Prostate gland (tissue), 2 donors: ENCODE measurements at places on chromosomes 1 and 21.

DNA sequence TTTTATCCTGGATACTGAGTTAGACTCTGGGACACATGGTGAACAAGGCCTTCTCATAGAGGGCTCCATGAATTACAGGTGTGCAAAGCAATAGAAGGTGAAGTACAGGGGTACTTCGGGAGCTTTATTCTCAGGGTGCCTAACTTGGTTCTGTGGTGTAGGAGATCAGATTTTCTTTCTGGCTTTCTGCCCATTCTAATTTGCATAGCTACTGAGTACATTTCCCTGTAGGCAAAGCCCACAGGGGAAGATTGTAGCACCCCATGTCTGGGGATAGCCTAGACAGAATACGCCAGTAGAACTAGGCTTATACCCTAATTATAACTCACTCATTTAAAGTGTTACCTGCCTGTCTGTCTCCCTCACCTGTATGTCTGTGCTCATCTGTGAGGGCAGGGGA is 49.7 kb downstream of the PGM1 start:
- no peak for DNase-seq

DNA sequence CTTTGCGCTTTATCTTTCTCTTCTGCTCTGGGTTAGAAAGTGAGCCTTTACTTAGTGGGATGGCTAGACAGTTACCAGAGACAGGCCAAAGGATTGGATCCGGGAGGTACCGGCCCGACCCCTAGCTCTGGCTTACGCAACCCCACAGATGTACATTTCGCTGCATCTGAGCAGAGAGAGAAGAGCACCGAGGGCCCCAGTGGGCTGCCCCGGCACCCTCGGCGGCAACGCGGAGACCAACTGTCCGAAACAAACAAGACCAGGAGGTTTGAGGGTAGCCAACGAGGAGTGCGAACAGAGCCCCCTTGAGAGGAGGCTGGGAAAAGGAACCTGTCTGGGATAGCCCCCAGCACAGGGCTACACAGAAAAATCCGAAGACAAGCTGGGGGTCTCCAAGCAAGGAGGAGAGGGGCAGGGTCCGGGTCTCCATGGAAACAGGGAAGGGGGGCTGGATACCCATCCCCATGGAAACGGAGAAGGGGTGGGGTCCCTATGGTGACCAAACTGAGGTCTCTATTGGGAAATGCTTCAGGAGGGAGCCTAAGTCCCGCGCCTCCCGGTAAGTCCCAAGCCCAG is 373 bp downstream of the MTF1 start:
- no peak for DNase-seq

- DNase-seq = no peak
Observed at GRCh38 chr1:58064166-58064565, 482.4 kb downstream of the OMA1 start.

GRCh38 chr1:200198236-200198635 is 170.7 kb downstream of the NR5A2 start:
- no peak for DNase-seq

DNA sequence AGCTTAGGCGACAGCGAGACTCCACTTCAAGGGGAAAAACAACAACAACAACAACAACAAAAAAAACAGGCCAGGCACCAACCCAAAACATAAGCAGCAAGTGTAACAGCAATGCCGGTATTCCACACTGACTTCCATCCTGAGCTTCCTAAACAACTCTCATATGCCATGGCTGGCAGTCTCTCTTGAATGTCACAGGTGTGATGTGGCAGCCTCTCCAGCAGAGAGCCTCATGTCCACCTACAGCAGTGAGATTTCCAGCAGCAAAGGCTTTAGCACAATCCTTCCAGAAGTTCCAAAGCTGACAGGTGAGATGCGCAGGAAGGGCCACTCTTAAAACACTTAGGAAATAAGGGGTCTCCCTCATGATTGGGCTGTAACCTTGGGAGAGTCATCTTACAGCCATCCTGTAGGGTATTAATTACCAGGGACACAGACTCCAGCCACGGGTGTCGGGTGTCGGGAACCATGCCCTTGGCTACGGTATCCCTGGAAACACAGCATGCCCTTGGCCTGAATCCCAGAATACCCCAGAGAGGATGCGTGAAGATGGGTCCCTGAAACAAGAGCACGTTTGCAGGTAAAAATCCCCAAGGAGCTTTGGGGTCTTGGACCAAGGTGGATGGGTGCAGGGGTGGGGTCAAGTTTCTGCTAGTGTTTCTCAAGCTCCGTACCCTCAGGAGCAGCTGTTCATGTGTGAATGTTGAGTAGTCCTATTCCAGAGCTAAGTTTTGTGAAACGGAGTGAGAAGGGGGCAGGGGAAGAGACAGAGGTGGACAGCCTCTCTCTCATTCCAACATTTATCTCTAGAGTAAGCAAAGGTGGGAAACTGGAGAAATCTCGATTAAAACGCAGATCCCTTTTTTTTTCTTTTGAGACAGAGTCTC is 31.4 kb downstream of the CLSTN1 start:
- no peak for DNase-seq

GRCh38 chr1:66725885-66726665 is 26.2 kb upstream of the DYNLT5 start:
- DNase-seq = peak; percentile 37

DNA sequence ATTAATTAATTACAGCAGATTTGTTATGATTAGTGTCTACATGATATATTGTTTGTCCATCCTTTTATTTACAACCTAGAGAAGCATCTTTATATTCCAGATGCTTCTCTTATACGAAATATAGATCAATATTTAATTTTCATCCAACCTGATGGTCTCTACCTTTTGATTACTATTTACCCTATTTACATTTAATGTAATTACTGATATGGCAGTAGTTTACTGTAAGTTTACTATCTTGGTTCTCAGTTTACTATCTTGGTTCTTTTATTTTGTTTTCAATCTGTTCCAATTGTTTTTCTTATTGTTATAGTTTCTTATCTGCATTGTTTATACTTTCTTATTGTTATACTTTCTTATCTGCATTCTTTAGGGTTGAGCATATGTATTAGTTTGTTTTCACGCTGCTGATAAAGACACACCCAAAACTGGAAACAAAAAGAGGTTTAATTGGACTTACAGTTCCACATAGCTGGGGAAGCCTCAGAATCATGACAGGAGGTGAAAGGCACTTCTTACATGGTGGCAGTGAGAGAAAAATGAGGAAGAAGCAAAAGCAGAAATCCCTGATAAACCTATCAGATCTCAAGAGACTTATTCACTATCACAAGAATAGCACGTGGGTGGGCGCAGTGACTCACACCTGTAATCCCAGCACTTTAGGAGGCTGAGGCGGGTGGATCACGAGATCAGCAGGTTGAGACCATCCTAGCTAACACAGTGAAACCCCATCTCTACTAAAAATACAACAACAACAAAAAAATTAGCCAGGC is 28.9 kb downstream of the FAF1 start:
- DNase-seq = no peak

DNA sequence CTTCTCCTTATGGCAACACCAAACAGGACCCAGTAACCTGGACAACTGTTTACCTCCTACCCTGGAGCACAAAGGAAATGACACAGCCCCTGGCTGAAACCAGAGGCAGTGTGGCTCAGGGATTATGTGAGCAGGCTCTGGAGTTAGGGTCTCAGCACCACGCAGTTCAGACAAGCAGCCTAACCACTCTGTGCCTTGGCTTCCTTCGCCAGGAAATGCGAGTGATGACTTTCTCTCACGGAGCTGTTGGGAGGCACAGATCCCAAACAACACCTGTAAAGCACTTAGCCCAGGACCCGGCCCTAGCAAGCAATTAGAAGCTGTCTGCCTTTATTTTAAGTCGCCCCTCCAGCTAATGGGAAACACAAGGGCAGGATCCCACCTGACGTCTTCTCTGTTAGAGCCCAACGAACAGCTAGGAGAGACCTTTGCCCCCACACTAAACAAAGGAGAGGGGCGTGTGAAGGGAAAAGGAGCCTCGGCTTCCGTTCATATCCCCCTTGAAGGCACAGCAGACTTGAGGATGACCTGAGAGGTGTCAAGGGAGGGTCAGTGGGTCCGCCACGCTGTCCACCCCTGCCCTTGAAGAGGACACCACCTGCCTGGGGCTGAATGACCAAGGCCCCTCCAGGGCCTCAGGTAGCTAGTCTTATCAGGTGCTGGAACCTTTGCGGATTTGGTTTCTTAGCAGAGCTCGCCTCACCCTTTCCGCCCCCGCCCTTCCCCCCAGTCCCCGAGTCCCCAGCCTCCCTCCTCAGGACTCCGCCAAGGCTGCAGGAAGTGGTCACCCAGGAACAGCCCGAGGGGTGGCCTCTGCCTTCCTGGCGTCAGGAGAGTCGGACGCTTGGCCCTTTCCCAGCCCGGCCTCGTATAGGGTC is 860 bp downstream of the TMEM63A start:
- DNase-seq = peak; percentile 37

- DNase-seq = no peak
Observed at GRCh38 chr1:67059346-67059745, 5.4 kb upstream of the SLC35D1 start.

DNA sequence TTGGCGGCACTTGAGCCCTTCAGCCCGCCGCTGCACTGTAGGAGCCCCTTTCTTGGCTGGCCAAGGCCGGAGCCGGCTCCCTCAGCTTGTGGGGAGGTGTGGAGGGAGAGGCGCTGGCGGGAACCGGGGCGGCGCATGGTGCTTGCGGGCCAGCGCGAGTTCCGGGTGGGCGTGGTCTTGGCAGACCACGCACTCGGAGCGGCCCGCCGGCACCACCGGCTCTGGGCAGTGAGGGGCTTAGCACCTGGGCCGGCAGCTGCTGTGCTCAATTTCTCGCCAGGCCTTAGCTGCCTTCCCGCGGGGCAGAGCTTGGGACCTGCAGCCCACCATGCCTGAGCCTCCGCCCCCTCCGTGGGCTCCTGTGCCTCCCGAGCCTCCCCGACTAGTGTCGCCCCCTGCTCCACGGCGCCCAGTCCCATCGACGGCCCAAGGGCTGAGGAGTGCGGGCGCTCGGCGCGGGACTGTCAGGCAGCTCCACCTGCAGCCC is 673.7 kb upstream of the BRINP3 start:
- DNase-seq = no peak

DNA sequence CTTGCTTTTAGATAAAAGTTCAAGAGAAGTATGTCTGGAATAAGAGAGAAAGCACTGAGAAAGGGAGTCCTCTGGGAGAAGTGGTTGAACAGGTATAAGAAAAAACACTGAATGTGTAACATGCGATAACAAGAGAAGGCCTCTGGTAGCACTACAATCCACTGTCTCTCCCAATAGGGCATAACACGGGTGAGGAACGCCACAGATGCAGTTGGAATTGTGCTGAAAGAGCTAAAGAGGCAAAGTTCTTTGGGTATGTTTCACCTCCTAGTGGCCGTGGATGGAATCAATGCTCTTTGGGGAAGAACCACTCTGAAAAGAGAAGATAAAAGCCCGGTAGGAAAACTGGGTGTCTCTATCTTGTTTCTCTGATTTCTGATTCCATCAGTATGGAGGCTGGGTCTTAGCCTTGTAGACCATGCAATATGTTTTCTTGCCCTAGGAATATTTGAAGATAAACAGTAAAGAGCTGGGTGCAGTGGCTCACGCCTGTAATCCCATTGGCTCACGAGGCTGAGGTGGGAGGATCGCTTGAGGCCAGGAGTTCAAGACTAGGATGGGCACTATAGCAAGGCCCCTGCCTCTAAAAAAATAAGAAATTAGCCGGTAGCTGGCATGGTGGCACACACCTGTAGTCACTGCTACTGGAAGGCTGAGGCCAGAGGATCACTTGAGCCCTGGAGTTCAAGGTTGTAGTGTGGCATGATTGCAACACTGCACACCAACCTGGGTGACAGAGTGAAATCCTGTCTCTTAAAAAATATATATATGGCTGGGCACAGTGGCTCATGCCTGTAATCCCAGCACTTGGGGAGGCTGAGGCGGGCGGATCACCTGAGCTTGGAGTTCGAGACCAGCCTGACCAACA is 40.4 kb downstream of the DAP3 start:
- peak; percentile 65 for DNase-seq

DNA sequence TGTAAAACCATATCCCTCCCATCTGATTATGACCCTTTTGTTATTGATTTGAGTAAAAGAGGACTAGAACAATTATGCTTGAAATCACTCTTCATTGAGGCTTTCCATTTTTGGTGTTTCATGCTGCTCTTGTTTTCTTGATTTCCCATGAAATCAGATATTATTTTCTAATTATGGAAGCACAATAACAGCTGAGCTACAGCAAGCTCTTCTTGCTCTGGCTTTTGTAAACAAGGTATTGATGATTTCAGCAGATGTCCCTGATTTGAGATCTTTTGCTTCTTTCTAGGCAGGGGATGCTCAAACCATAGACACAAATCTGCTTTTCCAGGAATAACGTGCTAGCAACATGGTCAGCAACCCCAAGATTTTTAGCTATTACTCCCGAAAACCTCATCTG is 607.8 kb downstream of the NCAM2 start:
- DNase-seq = no peak

DNA sequence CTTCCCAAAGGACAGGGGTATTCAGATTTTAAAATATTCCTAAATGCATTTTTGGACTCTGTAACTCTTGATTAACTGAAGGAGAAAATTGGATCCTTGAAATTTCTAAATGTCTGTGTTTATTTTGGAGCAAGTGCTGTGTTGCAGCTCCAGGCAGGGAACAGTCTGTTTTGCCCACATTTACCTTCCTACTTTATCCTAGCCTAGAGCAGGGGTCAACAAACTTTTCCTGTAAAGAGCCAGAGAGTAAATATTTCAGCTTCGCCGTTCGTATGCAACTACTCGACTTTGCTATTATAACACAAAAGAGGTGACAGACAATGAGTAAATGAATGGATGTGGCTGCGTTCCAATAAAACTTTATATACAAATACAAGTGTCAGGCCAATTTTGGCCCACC is 402.2 kb downstream of the GPATCH2 start:
- no peak for DNase-seq

- DNase-seq = no peak
Observed at GRCh38 chr1:147821883-147822282, 61.5 kb upstream of the GJA5 start.

GRCh38 chr1:151131701-151132334 is 14.6 kb downstream of the SEMA6C start:
- DNase-seq = no peak

- DNase-seq = no peak
Observed at GRCh38 chr1:20992322-20993056, 184.2 kb downstream of the EIF4G3 start.

- DNase-seq = no peak
Observed at GRCh38 chr1:109909561-109909960, 1.1 kb upstream of the CSF1 start.

- no peak for DNase-seq
Observed at GRCh38 chr1:164617377-164618201, 58.6 kb downstream of the PBX1 start.

DNA sequence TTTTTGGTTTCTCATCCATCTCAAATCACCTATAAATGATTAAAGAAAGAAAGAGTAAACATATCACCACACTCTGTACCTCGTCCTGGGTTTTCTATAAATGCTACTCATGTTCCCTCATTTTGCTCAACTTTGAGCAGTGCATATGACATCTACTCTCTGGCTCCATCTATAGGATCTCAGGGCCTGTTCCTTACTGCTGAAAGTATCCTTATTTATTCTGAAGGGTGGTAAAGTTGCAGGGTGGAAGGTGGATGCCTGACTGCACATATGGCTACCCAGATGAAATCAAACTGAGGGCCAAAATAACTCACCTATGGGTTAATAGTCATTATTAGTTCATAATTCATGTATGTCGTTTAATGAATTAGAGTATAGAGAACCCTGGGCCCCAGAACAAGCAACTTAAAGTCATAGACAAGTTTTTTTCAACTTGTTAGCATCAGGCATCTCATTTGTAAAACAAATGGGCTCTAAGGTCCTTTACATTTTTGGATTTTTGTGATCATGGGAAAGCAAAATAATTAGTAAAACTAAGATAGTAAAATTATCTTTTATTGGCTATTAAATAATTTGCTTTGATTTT is 46.5 kb downstream of the NCF2 start:
- peak; percentile 24 for DNase-seq

GRCh38 chr1:37764888-37765441 is at the start of gene EPHA10:
Gene EPHA10, minus strand, starts transcription at chr1:37765120. Its CDS starts 54 bp downstream, at chr1:37765066.
- no peak for DNase-seq

GRCh38 chr1:25704267-25704691 is 87.7 kb downstream of the MAN1C1 start:
- DNase-seq = no peak
